ENCODE measurements at places on chromosomes 13 and 19.

DNA sequence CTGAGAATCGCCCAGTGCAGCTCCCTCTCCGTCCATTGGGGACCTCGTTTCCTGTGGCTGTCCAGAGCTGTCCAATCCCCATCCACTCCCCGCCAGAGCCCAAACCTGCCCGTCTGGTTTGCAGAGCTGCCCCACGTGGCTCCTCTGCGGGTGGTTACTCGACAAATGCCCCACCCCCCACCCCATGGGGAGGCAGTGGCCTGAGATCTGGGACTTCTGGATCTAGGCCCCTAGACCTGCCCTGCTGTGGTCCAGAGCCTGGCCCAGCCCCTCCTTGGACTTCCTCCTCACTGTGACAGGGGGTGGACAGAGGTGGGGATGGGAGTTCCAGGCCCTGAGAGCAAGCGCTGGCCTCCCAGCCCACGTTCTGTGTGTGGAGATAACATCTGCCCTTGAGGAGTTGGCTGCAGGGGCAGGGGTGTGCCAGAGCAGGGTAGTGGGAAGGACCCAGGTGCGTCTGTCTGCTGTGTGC is 29.1 kb downstream of the PAK4 start:
- DNase-seq, result no peak

- DNase-seq, result peak; percentile 50
Observed at GRCh38 chr13:113843864-113844556, 19.9 kb downstream of the GAS6 start.

DNA sequence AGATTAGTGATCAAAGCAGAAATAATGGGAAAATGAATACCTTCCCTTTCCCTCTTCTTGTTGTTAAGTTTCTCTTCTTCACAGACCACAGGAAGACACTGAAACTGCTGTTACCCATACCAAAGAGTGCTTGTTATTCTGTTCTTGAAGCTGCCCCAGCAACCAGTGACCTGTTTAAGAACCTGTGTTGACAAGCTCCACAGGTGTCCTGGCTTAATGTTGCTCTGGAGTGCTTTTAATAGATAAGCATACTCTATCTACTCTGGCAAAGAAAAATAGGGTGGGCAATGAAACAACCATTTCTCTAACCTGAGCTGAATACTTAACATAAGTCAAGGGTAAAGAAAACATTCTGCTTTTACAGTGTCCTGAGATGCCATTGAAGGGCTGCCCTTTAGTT is 506.7 kb upstream of the GPC6 start:
- DNase-seq, result no peak

DNA sequence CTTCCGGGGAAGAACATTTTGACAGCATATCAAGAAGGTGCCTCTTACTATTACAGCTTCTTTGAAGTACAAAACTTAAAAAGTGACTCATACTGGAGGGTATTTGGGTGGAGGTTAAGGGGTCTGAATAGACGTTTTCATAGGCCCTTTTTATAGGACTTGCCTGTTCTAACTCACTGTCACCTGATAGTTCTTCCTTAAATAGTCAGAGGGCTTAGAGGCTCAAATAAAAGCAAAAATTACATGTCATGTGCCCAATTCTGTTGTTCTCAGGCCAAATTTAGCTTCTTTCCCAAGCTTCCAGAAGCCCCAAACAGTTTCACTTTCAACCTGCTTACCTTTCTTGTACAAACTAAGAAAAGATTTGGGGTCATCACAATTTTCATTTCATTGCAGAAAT is 16.1 kb upstream of the SLC46A3 start:
- no peak for DNase-seq

GRCh38 chr19:41924151-41925145 is 3.8 kb downstream of the ERFL start:
- no peak for DNase-seq

DNA sequence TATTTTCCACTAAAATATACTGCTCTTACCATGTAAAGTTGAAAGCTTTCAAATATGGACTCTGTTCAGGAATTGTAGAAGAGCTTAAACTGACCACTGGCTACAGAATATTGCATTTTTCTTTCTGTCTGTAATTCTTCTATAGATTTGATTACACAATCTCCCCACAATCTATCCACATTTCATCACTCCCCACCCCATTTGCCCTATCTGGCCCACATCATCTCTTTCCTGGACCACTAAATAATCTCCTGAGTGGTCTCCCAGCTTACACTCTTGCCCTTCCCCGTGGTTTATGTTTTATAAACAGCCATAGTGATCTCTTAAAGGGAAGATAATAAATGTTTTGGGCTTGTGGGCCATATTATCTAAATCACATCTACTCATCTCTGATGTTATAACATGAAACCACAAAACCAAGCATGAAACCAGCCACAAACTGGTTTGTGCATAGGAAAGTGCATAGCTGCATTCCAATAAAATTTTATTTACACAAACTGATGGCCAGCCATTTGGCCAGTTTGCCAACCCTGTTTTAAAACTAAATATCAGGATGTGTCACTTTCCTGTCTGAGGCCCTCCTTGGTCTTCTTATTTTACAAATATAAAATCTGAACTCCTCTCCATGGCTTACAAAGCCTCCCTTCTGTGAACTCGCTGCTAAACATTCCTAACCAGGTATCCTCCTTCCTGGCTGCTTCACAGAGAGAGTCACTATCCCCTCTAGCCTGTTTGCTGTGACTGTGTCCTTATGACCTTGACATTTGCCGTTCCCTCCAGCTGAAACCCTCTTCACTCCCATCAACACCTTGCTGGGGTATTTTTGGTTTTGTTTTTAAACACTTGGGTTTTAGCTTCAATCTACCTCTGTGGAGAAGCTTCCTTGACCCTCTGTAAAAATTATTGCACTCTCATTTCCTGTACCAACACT is 500.9 kb downstream of the GPC6 start:
- DNase-seq, result no peak

DNA sequence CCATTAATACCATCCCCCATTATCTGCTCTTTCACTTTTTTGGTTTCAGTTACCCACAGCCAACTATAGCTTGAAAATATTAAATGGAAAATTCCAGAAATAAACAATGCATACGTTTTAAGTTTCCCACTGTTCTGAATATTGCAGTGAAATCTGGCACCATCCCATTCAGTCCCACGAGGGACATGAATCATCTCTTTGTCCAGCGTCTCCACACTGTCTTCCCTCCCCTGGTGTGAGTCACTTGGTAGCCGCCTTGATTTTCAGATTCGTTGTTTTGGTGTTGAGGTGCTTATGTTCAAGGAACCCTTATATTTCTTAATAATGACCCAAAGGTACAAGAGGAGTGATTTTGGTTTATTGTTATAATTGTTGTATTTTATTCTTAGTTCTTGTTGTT is 246.1 kb downstream of the DCT start:
- no peak for DNase-seq

DNA sequence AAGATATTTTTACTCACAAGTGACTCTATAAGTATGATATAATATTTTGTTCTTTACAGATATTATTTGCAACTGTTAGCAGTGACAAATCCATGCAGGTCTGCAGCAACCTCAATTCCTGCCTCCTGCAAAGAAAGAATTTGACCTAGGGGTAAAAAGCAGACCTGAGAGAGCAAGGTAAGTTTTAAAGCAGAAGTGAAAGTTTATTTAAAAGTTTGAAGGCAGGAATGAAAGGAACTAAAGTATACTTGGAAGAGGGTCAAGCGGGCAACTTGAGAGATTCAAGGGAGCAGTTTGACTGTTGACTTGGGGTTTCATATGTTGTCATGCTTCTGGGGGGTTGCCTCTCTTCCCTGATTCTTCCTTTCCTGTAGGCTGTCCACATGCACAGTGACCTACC is 520.1 kb upstream of the PCDH20 start:
- DNase-seq, result no peak

- DNase-seq, result peak; percentile 77
Observed at GRCh38 chr13:52405767-52406494, at the start of gene THSD1. THSD1 (minus strand) TSS chr13:52406172; CDS start chr13:52402600, 3,572 bp downstream.

DNA sequence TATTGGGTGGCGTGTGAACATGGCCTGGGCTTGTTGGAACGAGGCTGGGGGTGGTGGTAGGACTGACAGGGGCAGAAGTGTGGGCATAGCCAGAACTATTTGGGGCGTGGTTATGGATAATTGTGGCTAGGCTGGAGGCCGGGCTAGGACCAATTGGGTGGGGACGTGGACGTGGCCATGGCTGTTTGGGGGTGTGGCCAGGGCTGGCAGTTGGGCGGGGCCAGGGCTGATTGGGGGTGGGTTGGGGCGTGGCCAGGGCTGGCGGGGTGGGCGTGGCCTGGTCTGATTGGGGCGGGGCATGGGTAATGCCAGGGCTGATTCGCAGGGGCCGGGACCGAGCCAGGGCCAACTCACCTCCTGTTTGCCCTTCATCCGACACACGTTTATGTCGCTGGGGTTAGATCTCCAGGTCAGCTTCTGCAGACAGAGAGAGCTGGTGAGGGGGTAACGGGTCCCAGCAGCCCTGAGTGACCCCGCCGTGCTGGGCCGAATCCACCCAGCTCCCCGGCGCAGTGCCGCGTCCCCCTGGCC is 2.8 kb downstream of the SEMA6B start:
- DNase-seq, result no peak

DNA sequence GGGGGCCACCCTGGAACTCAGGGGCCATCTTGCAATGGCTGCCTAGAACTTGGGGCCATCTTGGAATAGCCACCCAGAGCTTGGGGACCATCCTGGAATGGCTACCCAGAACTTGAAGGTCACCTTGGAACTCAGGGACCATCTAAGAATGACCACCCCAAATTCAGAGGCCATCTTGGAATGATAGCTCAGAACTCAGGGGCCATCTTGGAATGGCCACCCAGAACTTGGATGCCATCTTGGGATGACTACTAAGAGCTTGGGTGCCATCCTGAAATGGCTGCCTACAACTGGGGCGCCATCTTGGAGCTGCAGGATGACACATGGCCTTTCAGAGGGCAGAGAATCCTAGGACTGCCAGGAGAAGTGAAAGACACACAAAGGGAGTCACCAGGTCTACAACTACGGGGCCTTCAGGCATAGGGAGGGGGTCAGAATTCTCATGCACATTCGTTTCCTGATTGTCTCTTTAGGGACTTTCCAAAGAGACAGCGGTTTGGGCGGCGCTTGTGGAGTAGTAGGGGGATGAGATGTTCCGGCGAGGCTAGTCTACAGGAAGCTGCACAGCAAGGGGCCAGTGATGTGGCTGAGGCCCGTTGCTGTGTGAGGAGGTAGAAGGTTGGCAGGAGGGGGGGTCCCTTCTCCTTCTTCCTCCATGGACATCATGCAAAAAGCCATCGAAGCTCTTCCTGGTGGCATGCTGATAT is 125.0 kb downstream of the IER2 start:
- DNase-seq, result no peak

- no peak for DNase-seq
Observed at GRCh38 chr19:43760941-43761340, 6.2 kb upstream of the SMG9 start.

GRCh38 chr19:18388100-18388959 is 2.4 kb downstream of the GDF15 start:
- DNase-seq, result peak; percentile 89

DNA sequence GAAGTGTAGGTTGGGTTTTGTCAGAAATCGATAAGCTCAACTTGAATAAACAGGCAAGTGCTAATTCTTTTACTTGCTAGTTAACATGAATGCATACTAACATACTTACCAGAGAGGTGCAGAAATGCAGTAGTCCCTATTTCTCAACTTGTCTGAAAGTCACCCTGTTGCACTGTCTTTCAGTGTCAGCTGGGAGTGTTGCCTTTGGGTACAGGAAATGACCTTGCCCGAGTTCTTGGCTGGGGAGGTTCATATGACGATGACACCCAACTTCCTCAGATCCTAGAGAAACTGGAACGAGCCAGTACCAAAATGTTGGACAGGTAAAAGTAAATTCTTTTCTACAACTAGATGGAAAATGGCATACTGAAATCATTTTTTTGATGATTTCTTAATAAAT is 103.5 kb upstream of the AKAP11 start:
- no peak for DNase-seq

DNA sequence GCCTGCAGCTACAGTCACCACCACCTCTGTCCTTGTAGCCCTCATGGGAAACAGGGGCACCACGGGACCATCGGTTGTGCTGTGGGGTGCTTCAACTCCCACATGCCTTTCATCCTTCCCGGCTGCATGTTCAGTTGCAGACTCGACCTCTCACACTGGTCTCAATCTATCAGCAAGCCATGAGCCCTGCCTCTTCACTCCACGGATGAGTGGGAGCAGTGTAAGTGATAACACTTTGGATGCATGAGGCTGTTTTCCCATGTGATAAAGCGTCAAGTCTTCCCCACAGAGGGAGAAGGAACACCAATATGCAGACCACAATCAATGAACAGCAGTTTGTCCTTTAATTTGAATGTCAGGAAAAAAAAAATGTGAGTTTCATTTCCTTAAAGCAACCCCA is 12.2 kb downstream of the SERP2 start:
- no peak for DNase-seq

DNA sequence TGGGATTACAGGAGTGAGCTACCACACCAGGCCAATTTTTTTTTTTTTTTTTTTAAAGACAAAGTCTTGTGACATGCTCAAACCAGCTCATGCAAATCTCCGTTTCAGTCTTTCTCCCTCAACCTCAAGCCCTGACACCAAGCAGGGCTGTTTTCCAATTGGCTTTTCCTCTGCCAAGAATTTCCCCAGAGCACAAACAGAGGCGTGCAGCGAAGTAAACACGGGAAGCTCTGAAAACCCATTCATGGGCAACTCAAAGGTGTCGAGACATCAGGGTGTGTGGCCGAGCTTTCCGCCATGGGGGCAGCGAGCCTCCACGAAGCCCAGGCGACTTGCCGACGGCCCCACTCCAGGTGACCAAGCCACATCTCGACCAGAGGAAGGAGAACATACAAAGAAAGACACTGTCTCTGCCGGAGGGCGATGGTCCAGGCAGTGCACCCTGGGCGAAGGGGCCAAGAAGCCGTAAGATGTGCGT is 70.0 kb downstream of the INSR start:
- DNase-seq, result no peak

Measured in sciatic nerve (tissue), 2 donors.